MCF 10A (cell line): ENCODE measurements at places on chromosomes 2 and 18.
A peak's percentile ranks its signal among the peaks of the same experiment; 100 is the strongest.

DNA sequence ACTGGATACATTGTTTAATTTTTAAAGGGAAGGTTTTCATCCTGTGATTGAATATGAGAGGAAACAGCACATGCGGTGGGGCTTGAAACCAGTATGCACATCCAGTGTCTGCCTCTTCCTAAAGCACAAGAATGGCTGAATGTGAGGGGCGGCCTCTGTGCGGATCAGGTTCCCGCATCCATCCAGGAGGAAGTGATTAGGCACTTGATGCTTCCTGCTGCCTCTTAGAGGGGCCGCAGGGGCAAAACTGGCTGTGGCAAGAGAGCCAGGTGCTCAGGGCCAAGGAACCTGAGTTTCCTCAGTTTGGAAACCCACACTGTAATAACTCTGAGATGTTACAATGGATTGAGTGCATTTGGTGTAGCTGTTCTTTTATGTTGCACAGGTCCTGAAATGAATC, 48.8 kb downstream of the THNSL2 start:
- no peak overlapping the region for H3K4me3 ChIP-seq
- no peaks in the 10 kb centered on the region for H3K36me3 ChIP-seq
- no peak for DNase-seq
- H3K27me3 ChIP-seq, result peaks cover 14% of the 10 kb centered on the region
- H3K4me1 ChIP-seq, result no peaks in the 10 kb centered on the region
- H3K27ac ChIP-seq, result no peak overlapping the region

DNA sequence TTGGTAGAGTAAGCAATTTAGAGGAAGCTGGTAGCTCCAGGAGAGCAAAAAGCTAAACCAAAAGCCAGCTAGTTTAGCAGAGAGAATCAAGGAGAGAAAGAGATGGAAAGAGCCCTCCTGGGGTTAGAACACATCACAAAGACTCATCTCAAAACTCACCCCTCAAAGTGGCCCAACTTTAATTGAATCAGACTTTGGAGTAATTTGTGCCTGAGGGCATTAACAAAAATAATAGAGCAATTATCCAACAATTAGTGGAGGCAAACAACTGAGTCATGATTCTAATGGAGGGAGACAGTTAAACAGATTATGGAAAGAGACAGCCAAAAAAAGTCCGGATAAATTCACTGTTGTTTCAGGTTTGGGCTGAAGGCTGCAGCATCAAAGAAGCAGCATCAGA, 417.4 kb downstream of the KCNJ3 start:
- no peaks in the 10 kb centered on the region for H3K36me3 ChIP-seq
- H3K27ac ChIP-seq, result no peak overlapping the region
- H3K27me3 ChIP-seq, result no peaks in the 10 kb centered on the region
- H3K4me1 ChIP-seq, result no peaks in the 10 kb centered on the region

- peak; percentile 91 for DNase-seq
- H3K27ac ChIP-seq, result peak overlapping the region; percentile 61
Measured at GRCh38 chr2:122414902-122415301, 659.5 kb downstream of the TSN start.

GRCh38 chr2:205680067-205680466, 2.2 kb upstream of the NRP2 start:
- H3K27me3 ChIP-seq, result no peaks in the 10 kb centered on the region
- H3K4me3 ChIP-seq, result no peak overlapping the region
- no peak overlapping the region for H3K27ac ChIP-seq
- H3K36me3 ChIP-seq, result no peaks in the 10 kb centered on the region

DNA sequence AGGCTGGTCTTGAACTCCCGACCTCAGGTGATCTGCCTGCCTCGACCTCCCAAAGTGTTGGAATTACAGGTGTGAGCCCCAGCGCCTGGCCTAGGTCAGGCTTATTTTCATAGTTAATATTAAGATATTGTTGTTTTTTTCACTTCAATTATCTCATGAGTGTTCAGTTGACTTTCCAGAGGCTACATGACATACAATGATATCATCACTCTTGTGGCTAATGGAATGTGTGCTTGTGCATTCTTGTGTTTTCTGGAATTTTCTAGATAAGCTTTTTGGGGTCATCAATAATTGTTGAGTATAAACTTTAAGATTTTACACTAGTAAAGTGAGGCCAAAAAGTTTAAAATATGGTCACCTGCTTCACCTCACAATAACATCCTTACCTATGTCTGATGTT, 180.9 kb downstream of the FIGN start:
- H3K4me3 ChIP-seq, result no peak overlapping the region
- no peaks in the 10 kb centered on the region for H3K36me3 ChIP-seq
- no peak overlapping the region for H3K27ac ChIP-seq

- H3K4me3 ChIP-seq, result no peak overlapping the region
- H3K4me1 ChIP-seq, result no peaks in the 10 kb centered on the region
- DNase-seq, result no peak
- H3K27ac ChIP-seq, result no peak overlapping the region
Measured at GRCh38 chr2:176746411-176746810, 466.2 kb upstream of the HNRNPA3 start.

GRCh38 chr2:31070339-31071125, 67.7 kb downstream of the GALNT14 start:
- peaks cover 12% of the 10 kb centered on the region for H3K4me1 ChIP-seq
- no peaks in the 10 kb centered on the region for H3K27me3 ChIP-seq
- H3K27ac ChIP-seq, result no peak overlapping the region
- no peak overlapping the region for H3K4me3 ChIP-seq
- peak; percentile 46 for DNase-seq

- H3K36me3 ChIP-seq, result no peaks in the 10 kb centered on the region
- H3K27me3 ChIP-seq, result no peaks in the 10 kb centered on the region
- no peak for DNase-seq
- no peaks in the 10 kb centered on the region for H3K4me1 ChIP-seq
- H3K27ac ChIP-seq, result no peak overlapping the region
Measured at GRCh38 chr2:225487878-225488416, 88.4 kb downstream of the NYAP2 start.

DNA sequence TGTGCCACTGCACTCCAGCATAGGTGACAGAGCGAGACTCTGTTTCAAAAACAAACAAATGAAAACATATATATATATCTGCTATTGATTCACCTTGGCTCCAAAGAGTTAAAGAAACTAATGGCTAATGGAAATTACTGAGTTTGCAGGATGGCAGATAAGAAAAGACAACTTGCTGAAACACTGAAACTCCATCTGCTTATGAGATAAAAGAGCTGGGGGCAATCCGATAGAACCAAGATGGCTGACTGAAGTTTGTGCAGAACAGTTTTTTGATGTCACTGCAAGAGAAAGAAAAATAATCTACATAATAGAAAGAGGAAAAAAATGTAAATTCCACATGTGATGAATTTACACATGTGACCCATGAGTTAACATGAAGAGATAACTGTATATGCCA, 88.2 kb downstream of the LRATD1 start:
- no peak for DNase-seq
- H3K36me3 ChIP-seq, result no peaks in the 10 kb centered on the region
- peaks cover 4% of the 10 kb centered on the region for H3K4me1 ChIP-seq

- no peaks in the 10 kb centered on the region for H3K4me1 ChIP-seq
- DNase-seq, result no peak
- peaks cover 48% of the 10 kb centered on the region for H3K27me3 ChIP-seq
- peak overlapping the region; percentile 64 for H3K4me3 ChIP-seq
- H3K27ac ChIP-seq, result no peak overlapping the region
- H3K36me3 ChIP-seq, result no peaks in the 10 kb centered on the region
Measured at GRCh38 chr2:105144941-105145300, 96.6 kb upstream of the GPR45 start.

GRCh38 chr2:230868161-230868946, 3.6 kb downstream of the ITM2C start:
- H3K4me1 ChIP-seq, result peaks cover 5% of the 10 kb centered on the region
- no peak overlapping the region for H3K27ac ChIP-seq
- DNase-seq, result no peak
- H3K4me3 ChIP-seq, result no peak overlapping the region

- no peak overlapping the region for H3K27ac ChIP-seq
- DNase-seq, result no peak
- H3K4me3 ChIP-seq, result no peak overlapping the region
Measured at GRCh38 chr2:1045109-1045508, 94.5 kb downstream of the SNTG2 start.

DNA sequence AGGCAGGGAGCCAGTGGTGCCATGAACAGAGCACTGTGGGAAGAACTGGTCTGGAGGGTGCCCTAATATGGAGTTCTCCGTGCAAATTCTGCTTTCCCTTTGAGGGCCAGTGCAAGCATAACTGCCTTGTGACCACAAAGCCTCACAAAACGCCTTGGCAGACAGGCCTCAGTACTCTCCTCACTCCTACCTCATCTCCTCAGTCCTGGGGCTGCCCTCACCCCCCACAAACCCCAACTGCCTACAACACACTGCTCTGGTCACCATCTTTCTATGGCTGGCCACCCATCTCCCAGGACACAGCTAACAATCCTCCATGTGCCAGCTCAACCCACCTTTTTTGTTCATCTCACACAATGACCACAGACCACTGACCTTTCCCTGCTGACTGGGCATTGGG, 8.9 kb downstream of the COX5B start:
- no peak for DNase-seq
- no peaks in the 10 kb centered on the region for H3K27me3 ChIP-seq
- H3K27ac ChIP-seq, result no peak overlapping the region
- H3K4me3 ChIP-seq, result no peak overlapping the region
- peaks cover 26% of the 10 kb centered on the region for H3K36me3 ChIP-seq

DNA sequence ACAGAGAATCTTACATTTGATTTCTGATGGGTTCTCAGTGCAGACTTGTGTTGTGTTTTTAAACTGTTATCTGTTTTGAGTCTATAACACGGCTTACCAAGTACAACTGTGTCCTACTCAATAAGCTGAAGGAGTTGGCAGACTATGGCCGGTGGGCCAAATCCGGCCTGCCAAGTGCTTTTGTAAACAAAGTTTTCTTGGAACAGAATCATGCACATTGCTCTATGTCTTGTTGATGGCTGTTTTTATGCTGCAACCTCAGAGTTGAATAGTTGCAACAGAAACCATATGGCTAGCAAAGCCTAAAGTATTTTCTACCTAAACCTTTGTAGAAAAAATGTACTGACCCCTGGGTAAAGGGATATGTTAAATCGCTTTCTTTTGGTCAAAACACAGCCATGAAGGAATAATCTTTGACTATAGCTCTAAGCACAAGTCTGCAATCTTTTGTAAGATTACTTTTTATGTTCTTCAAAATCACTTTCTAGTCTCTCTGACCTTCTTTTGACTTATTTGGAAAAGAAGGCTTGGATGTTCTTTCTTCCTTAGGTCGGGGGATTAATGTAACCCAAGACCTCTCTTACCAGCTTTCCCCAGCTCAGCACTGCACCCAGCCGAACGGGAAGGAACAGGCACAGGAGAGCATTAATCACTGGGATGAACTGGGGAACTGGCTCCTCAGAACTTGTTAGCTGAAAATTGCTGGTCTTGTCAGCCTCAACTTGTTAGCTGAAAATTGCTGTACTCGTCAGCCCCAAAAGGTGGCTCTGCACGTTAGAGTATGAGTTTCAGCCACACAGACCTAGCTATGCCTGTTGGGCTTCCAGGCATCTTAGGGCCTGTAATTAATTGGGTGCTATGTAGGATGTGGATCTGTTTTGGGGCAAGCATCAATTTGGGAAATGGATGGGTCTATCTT, 75.4 kb downstream of the CD8B2 start:
- DNase-seq, result no peak
- no peaks in the 10 kb centered on the region for H3K27me3 ChIP-seq
- peaks cover 8% of the 10 kb centered on the region for H3K4me1 ChIP-seq
- no peak overlapping the region for H3K4me3 ChIP-seq
- no peak overlapping the region for H3K27ac ChIP-seq
- H3K36me3 ChIP-seq, result no peaks in the 10 kb centered on the region

DNA sequence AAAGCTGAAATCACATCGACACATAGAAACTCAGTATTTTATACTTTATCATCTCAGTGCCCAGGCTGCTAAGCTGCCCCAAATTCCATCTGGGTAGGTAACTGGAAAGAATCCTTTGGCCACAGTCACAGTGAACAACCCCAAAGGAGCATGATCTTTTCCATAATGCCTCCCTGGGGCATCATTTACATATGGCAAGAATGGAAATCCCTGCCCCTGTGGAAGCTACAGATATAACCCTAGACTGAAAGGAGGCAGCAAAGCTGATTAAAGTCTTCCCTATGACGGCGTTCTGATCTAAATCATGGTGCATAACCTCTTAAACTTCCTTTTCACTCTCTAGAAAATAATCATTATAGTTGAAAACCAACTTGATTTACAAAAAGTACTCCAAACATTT, 41.5 kb downstream of the MAP3K19 start:
- peaks cover 5% of the 10 kb centered on the region for H3K4me1 ChIP-seq
- H3K27ac ChIP-seq, result no peak overlapping the region
- no peak for DNase-seq
- H3K4me3 ChIP-seq, result no peak overlapping the region

DNA sequence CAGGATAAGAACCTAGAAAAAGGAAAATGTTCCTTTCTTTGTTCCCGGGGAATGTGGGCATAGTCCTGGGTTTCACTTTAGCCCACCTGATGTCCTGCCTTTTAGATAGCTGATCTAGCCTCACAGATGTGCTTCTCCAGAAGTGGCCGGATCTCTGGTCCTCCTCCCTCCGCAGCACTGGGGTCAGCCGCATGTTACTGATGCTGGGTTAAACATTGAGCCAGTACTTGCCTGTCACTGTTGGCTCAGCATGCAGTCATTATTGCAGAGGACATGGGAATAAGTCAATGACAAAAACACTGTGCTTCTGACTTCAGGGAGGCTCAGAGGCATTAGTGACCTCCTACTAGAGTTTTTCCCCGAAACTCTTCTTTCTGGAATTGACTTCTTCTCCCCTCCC, 27.6 kb downstream of the NCK2 start:
- peaks cover 27% of the 10 kb centered on the region for H3K4me1 ChIP-seq
- DNase-seq, result no peak
- H3K27me3 ChIP-seq, result no peaks in the 10 kb centered on the region
- H3K4me3 ChIP-seq, result no peak overlapping the region
- no peaks in the 10 kb centered on the region for H3K36me3 ChIP-seq

DNA sequence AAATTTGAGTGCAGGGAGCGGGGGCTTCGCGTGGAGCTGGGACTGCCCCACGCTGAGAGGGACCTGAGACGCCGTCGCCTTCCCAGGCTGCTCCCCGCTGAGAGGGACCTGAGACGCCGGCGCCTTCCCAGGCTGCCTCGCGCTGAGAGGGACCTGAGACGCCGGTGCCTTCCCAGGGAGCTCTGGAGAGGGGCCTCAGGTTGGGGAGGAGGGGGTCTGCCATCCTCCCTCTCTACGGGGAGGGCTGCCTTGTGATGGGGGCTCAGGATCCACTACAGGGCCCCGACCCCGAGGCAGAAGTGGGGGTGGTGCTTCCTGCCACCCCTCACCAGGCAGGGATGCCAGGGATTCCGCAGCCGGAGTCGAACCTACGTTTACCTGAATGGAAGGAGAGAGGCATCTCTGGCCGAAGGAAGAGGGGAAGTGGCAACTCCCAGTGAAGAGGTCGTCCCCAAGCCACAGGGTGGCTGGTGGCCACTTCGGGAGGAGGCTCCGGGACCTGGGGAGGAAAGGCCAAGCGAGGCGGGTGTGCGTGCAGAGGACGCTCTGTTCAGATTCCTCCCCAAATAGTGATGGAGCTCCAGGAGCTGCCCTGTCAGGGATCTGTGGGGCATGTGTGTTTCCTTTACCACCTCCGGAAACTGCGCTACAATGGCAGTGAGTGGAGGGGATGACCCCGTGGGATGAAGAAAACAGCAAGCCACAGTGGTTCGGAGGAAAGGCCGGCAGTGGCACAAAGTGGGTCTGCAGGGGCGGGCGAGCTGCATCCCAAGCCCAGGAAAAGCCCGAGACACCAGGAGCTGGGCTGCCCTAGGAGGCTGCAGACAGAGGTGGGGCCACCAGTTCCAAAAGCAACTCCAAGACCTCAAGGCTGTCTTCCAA, 108.2 kb upstream of the CTDP1 start:
- no peak overlapping the region for H3K4me3 ChIP-seq
- no peak for DNase-seq
- H3K27me3 ChIP-seq, result no peaks in the 10 kb centered on the region
- no peak overlapping the region for H3K27ac ChIP-seq
- no peaks in the 10 kb centered on the region for H3K4me1 ChIP-seq
